Stimulated activated CD4-positive, alpha-beta T cell treated with anti-CD3 and anti-CD28 coated beads, Interleukin-2, amount 100 ng/mL, for 4 hours (primary cell): ENCODE measurements at places on chromosomes 11 and 22.

DNA sequence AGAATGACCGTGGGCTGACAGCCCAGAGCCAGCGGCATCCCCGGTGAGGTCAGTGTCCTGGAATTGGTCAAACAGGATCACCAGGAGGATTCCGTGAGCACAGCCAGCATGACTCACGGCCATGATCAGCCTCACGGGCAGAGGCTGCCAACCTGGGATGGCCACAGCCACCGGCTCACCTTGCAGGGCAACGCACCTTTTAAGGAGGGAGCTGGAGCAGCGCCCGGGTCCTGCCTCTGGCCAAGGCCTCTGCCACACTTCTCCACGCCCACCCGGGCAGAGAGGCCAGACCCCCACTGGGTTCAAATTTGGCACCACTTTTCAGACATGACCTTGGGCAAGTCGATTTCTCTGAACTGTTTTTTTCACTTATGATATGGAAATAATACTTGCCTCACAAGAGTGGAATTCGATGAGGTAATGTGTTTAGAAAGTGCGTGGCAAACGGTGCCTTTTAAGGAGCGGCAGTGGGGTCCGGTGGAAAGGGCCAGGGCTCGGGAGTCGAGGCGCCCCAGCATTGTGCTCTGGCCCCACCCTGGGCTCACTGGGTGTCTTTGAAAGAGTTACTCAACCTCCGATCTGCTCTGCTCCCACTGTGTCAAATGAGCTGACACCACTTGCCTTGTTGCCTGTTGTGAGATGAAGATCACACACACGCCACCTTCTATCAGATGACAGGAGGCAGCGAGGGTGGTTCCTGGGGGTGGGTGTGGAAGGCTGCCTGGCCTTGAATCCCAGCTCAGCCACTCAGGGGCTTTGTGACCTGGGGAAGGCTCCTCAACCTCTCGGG is 16.0 kb downstream of the TXN2 start:
- DNase-seq = no peak

GRCh38 chr11:131135611-131136010 is 219.3 kb upstream of the SNX19 start:
- no peak for DNase-seq

- no peak for DNase-seq
These were observed 3.8 kb upstream of the PPIL2 start for GRCh38 chr22:21661991-21662390.

DNA sequence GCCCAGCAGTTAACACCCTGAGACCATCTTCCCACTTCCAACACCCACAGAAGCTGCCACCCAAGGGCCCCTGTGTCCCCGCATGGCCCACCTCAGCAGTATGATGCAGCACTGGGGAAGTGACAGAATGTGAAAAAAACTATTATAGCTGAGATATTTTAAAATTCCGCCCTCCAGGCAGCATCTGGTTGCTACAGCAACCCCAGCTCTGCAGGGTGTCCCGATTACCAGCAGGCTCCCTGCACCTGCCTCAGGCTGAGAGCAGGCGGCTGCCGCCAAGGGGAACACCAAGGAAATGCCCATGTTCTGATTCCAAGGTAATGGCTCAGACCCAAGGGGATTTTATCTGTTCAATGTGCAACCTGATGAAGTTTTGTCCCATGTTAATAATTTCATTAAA is 10.5 kb upstream of the TMEM121B start:
- DNase-seq = no peak

DNA sequence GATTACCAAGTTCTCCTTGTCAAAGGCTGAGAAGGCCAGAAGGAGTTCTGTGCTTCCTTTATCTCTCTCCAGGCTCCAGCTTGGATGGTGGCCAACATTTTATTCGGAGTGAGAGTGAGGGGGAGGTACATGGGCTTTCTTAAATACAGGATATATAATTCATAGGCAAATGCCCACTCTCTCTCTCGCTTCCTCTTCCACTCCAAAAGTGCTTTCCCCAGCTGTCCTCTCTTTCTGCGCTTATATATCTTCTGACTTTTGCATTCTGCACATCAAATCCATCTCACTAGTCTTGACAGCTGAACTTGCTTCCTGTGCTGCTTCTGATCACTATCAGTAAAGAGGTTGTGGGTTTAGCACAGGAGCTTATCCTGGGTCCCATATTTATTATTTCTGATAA is 125.4 kb upstream of the ARHGAP20 start:
- no peak for DNase-seq

GRCh38 chr11:60946601-60947264 is 5.2 kb downstream of the SLC15A3 start:
- no peak for DNase-seq

- DNase-seq = no peak
These were observed 78.0 kb upstream of the PPARA start for GRCh38 chr22:46072110-46072881.

- no peak for DNase-seq
These were observed 11.7 kb upstream of the IGSF22 start for GRCh38 chr11:18737642-18738041.

DNA sequence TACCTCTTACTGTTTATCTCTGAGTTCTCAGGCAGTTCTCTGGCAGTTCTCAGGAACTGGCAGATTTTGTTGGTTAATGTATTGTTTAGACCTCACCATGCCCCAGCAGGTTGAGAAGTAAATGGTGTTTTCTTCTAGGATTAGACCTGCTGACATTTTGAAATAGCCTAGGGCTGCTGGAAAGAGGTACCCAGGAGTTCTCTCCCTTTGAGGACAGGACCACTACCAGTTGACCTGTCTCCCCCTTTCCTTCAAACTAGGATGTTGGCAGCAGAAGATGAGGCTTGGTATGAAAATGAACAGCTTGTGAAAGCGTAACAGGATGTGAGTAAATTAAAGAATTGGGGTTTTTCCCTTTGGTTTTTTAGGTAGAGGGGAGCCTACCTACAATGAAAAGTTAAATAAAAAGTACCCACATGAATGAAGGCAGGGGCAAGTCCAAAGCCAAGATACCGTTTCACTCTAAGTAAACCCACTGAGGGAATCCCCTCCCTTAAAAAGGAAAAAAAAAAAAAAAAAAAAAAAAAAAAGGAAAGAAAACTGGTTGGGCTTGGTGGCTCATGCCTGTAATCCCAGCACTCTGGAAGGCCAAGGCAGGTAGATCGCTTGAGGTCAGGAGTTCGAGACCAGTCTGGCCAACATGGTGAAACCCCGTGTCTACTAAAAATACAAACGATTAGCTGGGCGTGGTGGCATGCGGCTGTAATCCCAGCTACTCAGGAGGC is 96.2 kb downstream of the PDHX start:
- no peak for DNase-seq

- DNase-seq = no peak
These were observed 127.6 kb downstream of the DBX1 start for GRCh38 chr11:20032577-20033260.

- no peak for DNase-seq
These were observed 27.0 kb downstream of the NRXN2 start for GRCh38 chr11:64696045-64696444.

DNA sequence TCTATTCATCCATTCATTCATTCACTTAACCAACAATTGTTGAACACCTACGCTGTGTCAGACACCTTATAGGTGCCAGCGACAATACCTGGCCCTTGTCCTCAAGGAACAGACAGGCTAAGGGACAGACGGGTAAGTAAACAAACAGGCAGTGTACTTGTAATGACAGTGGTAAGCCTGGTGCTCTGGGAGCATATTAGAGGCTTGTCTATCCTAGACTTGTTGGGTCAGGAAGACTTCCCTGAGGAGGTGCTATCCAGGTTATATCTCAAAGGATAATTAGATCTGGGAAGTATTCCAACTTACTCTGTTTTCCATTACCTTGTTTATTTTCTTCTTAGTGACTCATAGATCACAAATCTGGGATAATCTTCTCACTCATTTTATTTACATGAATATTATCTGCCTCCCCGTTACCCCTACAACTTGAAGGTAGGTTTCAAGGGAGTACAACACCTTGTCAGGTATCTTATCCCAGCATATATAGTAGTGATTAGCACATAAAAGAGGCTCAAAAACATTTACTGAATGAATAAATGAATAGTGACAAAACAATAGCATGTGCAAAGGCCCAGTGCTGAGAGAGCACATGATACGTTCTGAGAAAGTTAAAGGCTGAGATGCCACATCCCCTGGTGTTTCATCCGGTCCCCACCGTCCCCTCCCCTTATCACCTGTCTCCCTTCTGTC is 75.3 kb upstream of the NCAM1 start:
- DNase-seq = no peak

DNA sequence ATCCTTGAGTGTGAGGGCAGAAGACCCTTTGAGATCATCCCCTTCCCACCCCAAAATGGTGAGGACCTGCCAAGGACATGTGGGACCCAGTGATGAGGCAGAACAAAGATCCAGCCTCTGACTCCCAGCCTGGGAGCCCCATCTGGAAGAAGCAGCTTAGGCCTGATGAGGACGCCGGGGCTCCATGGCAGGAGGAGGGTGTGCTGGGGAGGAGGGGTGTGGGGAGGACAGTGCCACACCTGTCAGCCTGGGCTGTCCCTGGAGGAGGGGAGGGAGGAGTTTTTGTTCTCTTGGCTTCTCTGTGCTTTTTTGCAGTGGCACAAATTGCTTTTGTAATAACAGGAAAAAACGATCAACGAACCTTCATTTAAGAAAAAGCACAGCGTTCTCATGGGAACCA is 44.4 kb upstream of the DAGLA start:
- DNase-seq = no peak

GRCh38 chr11:114158886-114159285 is 99.4 kb downstream of the ZBTB16 start:
- DNase-seq = no peak

DNA sequence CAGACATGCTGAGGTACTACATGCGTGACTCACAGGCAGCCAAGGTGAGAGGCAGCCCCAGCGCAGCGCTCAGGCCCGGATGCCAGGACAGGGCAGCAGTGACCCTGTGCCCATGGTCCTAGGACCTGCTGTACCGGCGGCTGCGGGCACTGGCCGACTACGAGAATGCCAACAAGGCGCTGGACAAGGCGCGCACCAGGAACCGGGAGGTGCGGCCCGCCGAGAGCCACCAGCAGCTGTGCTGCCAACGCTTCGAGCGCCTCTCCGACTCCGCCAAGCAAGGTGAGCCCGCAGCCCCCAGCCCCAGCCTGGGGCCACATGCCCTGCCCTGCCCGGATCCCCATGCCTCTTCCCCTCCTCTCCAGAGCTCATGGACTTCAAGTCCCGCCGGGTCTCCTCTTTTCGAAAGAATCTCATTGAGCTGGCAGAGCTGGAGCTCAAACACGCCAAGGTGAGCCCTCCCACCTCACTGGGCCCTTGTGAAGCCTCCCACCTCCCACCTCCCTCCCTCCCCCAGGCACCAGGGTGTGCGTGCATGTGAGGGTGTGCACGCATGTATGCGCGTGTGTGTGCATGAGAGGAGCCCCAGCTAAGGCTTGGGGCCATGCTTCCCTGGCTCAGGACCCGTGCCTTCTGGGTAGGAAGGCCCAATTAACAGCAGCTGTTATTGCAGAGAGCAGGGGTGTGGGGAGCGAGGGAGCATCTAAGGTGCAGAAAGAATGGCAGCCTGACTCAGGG is 5.3 kb downstream of the CFL1 start:
- DNase-seq = no peak

GRCh38 chr11:61912991-61913698 is 4.2 kb downstream of the RAB3IL1 start:
- no peak for DNase-seq

GRCh38 chr11:113113801-113114704 is 152.8 kb downstream of the NCAM1 start:
- DNase-seq = no peak

DNA sequence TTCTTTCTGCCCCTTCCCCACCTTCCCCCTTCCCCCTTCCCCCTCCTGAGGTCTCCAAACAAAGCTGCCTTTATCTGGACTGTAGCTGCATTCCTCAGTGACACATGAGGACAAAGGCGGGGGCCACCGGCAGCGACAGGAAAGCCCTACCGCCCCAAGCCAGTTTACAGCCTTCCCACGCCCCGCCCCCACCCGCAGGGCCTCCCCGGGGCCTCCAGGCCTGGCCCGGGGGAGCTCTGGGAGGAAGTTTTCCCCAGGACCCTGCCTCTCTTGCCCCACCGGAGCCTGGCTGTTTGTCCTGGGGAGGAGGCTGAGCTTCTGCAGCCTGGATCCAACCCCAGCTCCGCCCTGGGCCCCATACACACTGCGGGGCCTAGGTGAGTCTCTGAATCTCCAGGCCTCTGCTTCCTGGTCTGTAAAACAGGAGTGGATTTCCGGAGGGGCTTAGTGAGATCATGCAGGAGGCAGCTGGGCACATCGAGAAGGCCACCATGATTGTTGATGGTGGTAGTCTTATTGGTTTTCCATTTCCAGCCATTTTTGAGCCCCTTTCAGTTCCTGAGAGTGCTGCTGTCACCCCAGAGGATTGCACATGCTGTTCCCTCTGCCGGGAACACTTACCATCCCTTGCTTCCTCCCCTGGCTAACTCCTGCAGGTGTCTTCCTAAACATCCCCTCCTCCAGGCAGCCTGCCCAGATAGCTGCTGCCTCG is 130.7 kb downstream of the MN1 start:
- DNase-seq = no peak

GRCh38 chr11:110833033-110833484 is 120.8 kb upstream of the ARHGAP20 start:
- DNase-seq = no peak

DNA sequence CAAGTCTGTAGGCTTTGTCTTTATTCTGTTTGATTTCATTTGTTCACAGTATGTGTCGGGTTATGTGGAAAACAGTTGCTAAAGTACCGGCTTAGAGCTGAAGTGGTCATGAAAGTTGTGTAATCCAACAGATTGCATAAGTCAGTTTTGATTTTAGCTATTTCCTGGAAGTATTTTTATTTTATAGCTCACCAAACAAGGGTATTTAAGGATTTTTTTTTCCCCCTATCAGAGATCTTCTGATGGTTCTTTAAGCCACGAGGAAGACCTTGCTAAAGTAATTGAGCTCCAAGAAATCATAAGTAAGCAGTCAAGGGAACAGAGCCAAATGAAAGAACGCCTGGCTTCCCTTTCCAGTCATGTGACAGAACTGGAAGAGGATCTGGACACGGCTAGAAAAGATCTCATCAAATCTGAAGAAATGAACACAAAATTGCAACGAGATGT is 55.9 kb downstream of the PPFIA1 start:
- no peak for DNase-seq

DNA sequence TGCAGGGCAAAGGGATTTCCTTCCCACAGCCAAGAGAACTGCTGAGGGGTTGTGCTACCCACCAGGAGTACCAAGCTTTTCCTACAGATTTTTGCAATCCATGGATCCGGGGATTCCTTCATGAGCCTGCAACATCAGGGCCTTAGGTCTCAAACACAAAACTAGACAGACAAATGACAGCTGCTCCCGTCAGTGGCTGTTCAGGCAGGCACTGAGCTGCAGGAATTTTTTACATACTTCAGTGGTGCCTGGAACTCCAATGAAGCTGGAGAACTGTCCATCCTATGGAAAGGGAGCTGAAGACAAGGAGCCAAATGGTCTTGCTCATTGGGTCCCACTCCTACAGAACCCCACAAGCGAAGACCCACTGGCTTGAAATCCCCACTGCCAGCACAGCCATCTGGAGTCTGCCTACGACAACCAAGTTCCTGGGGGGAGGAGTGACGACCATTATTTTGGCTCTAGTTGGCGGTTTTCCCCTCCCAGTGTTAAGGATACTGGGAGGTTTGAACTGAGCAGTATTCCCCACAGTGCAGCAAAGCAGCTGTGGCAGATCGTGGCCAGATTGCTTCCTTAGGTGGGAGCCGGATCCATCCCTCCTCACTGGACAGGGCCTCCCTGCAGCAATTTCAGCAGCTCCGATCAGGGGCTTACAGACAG is 157.7 kb upstream of the TMEM45B start:
- DNase-seq = no peak

- DNase-seq = no peak
These were observed 292.7 kb downstream of the OPCML start for GRCh38 chr11:133239575-133239974.
